ENCODE measurements at places on chromosomes 3 and 15.

- DNase-seq: no peak
These were observed 44.4 kb upstream of the GALNT15 start for GRCh38 chr3:16130066-16130465.

- no peak for DNase-seq
These were observed 90.3 kb downstream of the PLXNA1 start for GRCh38 chr3:127072971-127073783.

GRCh38 chr3:94293793-94294195 lies 230.9 kb downstream of the NSUN3 start:
- DNase-seq: no peak

GRCh38 chr3:194313560-194314387 lies 37.4 kb downstream of the CPN2 start:
- no peak for DNase-seq

DNA sequence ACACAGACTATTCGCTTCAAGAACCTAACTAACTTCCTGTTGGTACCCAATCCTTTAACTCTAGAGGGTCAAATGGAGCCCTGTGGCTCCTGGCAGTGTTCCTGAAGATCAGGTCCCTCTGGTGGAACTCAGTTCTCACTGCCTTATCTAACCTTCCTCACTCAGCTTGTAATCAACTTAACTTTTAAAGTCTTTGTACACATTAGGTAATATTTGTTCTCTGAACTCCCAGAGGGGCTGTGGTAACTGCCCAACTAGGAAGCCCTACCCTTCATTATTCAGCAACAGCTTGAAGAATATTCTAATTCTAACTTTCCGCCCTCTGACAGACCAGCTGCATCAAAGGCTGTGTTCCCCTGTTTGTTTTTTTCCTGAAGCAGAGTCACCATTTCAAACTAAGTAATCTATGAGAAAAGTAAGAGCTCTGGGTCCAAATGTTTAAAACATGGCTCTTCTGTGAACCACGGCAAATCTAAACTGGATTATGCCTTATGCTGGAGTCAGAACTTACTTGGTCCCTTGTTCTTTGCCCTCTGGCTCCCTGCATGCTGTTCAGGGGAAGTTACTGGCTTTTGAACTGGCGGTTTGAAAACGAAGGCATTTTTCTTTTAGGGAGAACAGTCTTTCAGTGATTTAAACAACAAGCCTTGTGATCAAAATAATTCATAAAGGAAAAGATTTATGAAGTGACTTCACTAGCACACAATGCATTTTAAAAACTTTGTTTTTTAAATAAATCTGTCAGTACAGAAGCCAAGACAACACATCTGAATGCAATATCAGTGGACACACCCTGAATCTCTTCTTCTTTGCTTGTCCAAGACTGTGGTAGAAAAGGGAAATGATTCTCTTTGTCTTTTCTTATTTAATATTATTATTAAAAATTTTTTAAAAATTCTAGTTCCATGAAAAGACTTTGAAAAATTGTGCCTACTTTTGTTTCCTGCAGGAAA lies 365.6 kb downstream of the TIGIT start:
- no peak for DNase-seq

DNA sequence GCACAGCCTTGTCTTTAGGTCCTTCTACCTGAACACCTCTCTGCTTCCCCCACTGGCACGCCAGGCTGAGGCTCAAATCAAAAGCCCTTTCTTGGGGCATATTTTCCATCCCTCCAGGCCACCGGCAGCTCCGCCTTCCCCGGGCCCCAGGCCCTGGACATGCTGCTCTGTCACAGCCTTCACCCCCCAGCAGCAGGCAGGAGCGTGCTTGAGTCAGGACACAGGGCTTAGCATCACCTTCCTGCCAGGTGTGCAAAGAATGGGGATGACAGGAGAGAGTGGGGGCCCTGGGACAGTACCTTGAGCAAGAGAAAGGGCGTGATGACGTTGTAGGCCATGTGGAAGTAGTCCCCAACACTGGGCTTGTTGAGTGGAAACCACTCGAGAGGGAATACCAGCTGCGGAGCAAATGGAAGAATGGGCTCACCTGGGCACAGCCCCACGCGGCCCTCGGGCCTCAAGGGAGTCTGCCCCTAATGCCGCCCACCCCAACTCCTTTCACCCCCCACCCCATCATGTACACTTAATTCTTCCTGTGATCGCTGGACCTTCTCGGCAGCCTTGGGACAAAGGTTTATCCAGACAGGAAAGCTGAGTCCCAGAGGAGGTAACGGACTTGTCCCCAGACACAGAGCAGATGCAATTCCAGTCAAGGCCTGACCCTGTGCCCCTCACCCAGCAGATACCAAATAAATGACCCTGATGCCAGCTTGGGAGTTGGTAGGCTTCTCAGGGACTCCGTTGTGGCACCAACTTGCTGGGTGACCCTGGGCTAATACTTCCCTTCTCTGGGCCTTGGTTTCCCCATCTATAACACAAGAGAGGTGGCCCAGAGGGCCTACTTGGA lies 9.1 kb upstream of the CALML4 start:
- no peak for DNase-seq

All from CD4-positive, alpha-beta memory T cell (primary cell).